ENCODE measurements at places on chromosomes 11 and 22.

- DNase-seq = no peak
These were observed 29.4 kb upstream of the NAV2 start for GRCh38 chr11:19683141-19683805.

- DNase-seq = no peak
These were observed 8.8 kb downstream of the PPM1F start for GRCh38 chr22:21943571-21944448.

DNA sequence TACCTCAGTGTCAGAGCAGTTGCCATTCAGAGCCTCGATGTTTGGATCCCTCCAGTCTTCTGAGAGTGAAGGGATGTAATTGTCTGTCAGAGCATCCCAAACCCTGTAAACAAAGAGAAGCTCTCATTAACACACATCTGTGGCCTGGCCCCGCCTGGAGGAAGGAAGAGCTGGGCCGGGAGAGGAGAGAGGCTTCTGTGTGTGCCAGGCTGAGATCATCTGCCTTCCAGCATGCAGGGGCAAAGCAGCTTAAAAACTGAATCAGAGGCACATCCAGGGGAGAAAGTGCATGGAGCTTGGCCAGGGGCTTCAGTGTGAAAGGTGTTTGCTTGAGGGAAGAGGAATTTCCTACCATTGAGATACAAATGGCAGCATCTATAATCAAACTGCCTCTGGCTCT lies 14.5 kb downstream of the FEZ1 start:
- no peak for DNase-seq

GRCh38 chr11:127059750-127060149 lies 59.2 kb upstream of the KIRREL3 start:
- no peak for DNase-seq

- DNase-seq = no peak
These were observed 21.6 kb downstream of the BRSK2 start for GRCh38 chr11:1411301-1411700.

Measured in HL-60 (cell line).